ENCODE measurements at places on chromosomes 11 and 22. TPM values are rescaled to one million over a fixed set of nuclear protein-coding genes. Genes with fewer than 3 reads are reported as not detected.

Gene MMP13
- total RNA-seq = not detected

GRCh38 chr22:45087802-45088201 lies 75.9 kb upstream of the NUP50 start:
- DNase-seq = no peak

Gene SAA1
- not detected for total RNA-seq

DNA sequence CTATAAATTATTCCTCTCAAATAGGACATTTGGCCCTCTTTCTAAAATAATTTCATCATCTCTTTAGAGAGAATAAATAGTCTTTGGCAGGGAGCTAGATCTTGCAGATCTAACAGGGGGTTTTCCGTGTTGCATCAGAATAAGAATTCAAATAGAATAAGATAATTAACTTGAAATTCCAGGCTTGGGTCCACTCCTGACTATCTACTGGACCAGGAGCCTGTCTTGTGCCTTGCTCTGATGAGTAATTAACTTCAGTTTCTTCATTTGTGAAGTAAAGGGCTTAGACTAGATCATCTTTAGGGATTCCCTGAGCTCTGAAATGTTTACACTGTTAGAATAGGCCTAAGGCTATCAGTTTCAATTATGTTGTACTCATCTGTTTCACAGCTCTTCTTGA lies 23.5 kb upstream of the TMEM123 start:
- DNase-seq = no peak
